Cardiac muscle cell (in vitro differentiated cells and primary cell): ENCODE measurements at places on chromosomes 5 and 9.

DNA sequence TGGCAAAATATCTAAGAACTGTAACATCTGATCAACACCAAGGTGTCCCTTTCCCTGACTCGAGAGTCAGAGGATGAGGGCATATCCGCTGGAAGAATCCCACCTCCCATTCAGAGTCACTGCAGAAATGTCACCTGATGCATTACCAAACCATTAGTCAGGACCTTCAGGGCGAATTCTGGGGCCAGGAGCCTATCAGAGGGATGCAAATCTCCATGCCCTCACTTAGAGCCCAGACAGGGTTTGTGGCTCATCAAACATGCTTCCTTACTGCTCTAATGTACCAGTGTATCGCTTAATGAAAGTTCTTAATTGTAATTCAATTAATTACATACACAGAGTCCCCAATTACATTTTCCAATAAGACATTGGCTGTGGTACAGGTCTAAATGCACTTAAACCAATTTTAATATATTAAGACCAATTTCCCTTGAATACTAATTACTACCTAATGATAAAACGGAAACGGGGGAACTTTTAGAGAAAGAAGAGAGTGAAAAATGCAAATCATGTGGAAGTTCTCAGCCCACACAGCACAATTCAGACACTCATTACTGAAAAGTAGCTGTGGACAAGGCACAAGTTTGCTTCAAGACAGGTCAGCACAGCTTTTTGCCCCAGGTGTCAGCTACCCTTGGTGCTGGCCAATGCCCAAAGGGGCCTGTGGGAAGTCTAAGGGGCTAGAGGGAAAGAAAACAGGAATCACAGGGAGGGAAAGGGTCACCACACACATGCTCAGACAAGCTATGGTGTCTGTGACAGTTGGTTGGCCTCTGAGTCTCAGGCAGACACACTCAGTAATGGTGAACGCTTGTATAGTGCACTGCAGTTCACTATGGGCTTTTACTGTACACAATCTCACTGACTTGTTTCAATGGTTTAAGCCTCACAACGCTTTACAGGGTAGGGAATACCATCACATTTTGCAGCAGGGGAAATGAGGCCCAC is 211.6 kb downstream of the MAPKAP1 start:
- DNase-seq = no peak

- peak; percentile 20 for DNase-seq
These were observed 71.0 kb downstream of the INVS start for GRCh38 chr9:100170085-100170484.

- DNase-seq = no peak
These were observed 3.6 kb upstream of the TRIM41 start for GRCh38 chr5:181219262-181220177.

DNA sequence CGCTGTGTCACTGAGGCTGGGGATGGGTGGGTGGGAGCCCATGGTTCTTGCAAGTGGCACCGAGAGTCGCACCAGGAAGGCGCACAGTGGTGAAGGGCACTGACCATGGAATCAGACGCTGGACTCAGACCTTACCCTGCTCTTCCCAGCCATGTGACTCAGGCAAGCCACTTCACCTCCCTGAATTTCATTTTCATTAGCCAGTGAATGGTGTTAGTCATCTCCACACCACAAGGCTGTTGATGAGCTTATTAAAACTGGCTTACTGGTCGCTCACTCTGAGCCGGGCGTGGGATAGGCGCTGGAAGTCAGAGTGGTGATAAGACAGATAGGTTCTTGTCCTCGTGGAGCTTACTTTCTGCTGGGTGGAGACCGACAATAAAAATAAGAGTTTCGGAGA is 25.1 kb downstream of the FGF18 start:
- peak; percentile 36 for DNase-seq

GRCh38 chr9:85605905-85606304 is 135.8 kb downstream of the AGTPBP1 start:
- DNase-seq = no peak

- DNase-seq = no peak
These were observed 7.8 kb downstream of the TEX48 start for GRCh38 chr9:114674076-114674797.

GRCh38 chr9:91786132-91786896 is 163.7 kb downstream of the ROR2 start:
- no peak for DNase-seq

DNA sequence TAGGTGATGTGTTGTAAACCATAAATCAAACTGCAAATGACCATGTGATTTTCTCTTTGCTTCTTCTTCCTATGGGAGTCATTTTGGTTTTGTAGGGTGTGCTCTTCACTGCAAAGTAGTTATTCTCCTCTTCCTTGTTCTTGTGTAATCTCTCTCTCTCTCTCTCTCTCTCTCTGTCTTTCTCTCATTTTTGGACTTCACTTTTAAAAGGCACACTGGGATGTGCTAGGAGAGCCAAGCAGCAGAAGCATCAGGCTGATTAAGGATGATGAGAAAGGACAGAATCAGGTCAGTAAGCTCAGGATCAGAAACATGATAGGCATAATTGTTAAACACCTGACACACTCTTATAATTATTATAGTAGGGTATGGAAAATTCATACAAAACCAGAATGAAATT is 505.3 kb upstream of the ZNF608 start:
- DNase-seq = no peak

GRCh38 chr5:11873587-11873986 is 30.7 kb downstream of the CTNND2 start:
- no peak for DNase-seq

GRCh38 chr9:97705354-97705950 is 8.3 kb upstream of the XPA start:
- DNase-seq = no peak

DNA sequence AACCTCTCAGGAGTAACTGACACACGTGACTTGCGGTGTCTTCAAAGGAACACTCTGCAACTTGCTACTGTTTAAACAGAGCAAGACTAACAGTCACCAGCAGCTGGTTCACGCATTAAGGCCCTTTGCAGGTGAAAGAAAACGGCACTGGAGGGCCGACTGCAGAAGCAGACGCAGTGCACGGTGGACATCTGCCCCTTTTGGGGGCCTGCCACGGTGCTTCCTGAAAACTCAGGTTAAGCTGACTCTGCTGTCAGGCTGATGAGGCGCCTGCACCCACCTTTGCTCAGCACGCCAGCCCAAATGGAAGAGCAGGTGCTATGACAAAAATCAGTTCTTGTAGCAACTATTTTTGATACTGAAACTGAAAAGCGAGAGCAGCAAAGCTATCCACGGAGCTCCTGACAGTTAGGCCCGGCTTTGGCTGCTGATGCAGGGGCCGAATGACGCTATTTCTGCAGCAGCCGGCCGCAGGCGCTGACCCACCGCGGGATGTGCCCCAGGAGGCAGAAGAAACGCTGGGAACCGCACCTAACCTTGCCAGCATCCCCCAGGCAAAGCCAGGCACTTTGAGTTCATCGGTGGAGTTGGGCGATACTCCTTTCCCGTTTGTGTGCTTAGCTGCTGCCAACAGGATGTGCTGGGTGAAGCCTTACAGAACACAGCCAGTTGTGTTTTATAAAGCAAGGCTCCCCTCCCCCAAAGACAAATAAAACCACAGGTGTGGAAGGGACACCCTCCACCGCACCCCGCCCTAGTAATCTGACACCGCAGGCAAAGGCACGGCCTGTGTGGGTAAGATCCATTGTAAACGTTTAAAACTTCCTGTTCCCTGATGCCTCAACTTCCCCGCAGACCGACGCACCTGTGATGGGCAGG is 21.1 kb upstream of the TERT start:
- DNase-seq = no peak

GRCh38 chr5:65819905-65820240 is 97.9 kb downstream of the NLN start:
- no peak for DNase-seq

GRCh38 chr9:112544477-112544876 is 57.9 kb downstream of the KIAA1958 start:
- DNase-seq = no peak

GRCh38 chr9:4855841-4856240 is 63.1 kb downstream of the RCL1 start:
- no peak for DNase-seq

DNA sequence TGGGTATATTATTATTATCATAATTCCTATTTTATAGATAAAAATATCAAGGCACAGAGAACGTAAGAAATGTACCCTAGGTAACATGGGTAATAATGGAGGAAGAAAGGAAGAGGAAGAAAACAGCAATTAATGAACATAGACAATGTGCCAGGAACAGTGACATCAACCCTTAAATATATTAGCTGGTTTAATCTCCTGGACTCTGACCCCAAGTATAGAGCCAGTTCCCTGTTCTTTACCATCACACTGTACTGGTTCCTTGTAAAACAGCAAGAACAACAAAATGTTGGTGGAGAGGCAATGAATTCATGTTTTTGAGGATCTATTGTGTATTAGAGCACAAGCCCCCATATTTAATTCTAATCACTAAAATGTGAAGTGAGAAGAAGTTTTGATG is 192.1 kb downstream of the SMC2 start:
- DNase-seq = no peak

GRCh38 chr5:69509212-69509611 is 16.6 kb downstream of the OCLN start:
- no peak for DNase-seq

DNA sequence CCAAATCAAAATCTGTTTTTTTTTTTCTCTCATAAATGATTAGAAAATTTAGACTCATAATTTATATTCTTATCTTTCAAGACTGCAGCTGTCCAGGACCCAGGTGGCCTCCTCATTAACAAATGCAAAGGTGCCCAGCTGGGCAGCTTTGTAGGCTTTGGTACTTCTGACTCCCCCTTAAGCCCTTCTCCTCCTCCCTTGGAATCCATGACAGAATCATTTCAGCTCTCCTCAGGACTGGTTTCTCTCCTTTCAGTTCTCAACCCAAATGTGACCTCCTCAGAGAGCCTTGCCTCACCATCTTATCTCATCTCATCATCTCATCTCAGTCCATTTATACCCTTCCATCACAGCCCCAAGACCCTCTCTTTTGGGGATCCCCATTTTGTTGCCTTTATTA is 221.7 kb downstream of the KIAA0825 start:
- no peak for DNase-seq

DNA sequence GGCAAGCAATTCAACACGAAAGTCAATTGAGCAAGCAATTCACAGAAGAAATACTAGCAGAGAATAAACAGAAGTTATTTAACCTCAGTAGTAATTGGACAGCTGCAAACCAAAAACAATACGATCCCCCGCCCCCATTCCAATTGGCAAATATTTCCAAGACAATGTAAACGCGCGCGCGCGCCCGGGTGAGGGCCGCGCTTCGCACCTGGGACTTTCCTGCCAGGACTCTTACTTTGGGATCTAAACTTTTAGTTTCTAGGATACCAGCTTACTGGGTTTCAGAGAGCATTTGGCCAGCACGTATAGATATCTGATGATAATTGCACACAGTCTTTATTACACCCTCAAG is 8.6 kb downstream of the RUFY1 start:
- peak; percentile 52 for DNase-seq

DNA sequence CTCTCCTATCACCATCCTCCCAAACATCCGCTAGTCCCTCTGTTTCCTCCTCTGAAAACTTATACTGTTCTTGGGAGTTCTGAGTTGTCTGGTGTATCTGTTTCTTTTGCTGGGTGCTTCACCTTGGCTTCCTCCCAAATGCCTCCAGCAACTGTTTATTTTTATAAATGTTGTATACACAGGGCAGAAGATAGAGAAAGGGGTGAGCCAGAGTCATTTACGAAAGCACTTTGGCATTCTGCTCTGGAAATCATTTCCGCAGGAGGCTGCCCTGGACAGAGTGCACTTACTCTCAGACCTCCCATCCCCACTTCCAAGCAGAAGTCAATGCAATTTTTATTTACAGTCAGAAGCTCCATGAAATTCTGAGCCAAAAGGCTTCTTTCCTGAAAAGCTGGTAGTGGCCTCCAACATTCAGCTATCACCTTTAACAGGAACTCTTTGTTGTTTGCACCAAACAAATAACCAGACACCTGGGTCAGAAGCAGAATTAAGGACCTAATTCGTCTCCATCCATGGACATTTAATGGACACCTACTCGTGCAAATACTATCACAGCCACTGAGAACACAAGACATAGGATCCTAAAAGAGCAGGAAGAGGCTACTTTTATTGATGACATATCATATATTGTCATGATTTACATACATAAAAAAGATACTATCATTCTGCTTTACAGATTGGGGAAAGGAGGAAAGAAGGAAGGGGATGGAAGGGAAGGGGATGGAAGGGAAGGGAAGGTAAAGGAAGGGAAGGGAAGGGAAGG is 229.5 kb upstream of the PAPPA start:
- DNase-seq = peak; percentile 97

GRCh38 chr5:180470361-180470760 is 23.8 kb upstream of the CNOT6 start:
- DNase-seq = no peak

DNA sequence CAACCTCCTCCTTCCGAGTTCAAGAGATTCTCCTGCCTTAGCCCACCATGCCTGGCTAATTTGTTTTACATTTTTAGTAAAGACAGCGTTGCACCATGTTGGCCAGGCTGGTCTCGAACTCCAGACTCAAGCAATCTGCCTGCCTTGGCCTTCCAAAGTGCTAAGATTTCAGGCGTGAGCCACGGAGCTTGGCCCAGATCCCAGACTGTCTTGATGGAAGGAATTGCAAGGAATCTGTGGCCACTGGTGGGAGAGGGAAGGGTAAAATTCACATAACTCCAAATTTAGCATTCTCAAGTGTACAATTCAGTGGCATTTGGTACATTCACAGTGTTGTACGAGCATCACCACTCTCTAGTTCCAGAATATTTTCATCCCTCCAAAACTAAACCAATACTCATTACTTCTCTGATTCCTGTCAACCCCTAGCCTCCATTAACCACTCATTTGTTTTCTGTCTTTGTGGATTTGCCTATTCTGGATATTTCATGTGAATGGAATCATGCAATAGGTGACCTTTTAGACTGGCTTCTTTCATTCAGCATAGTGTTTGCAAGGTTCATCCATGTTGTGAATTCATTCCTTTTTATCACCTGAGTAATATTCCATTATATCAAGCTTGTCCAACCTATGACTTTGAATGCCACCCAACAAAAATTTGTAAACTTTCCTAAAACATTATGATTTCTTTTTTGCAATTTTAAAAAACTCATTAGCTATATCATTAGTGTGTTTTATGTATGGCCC is 8.9 kb upstream of the MYO10 start:
- DNase-seq = peak; percentile 44

GRCh38 chr5:21654-22233 is 70.2 kb upstream of the PLEKHG4B start:
- DNase-seq = peak; percentile 7
